ENCODE measurements at places on chromosomes 7 and 10. TPM values are rescaled to one million over a fixed set of nuclear protein-coding genes. Genes with fewer than 3 reads are reported as not detected.

GRCh38 chr10:4652111-4653010 is 173.6 kb upstream of the AKR1E2 start:
- no peak for DNase-seq

Gene SYT15
- 0.05 TPM for polyA plus RNA-seq

GRCh38 chr10:31927884-31928548 is 615 bp downstream of the ARHGAP12 start:
- DNase-seq: peak; percentile 25

Gene VIPR2
- not detected for polyA plus RNA-seq

Gene ZNF32
- polyA plus RNA-seq: 98.8 TPM

- no peak for DNase-seq
These were observed 129.5 kb upstream of the PCGF5 start for GRCh38 chr10:91090761-91091529.

GRCh38 chr10:46019569-46020343 is 10.7 kb downstream of the NCOA4 start:
- DNase-seq: no peak

- DNase-seq: no peak
These were observed 127.1 kb downstream of the KMT2E start for GRCh38 chr7:105141068-105141467.

DNA sequence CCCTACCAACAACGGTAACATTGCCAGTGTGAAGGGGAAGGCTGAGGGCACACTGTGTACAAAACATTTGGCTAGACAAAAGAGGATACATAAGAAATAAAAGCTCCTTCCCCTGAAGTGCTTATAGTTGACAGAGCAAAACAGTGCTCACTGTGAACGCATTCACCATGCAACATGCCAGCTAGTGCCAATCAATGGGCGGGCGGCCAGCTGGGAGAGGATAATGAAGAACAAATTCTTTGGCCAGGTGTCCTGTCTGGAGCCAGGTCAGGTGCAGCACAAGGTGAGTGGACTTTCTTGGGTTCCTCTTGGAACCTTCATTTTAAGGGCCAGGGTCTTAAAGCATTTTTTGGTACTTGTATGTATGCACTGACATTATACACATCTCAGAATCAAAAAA is 106.1 kb downstream of the ICA1 start:
- DNase-seq: no peak

- DNase-seq: no peak
These were observed 328.4 kb upstream of the NFE2L3 start for GRCh38 chr7:25823571-25823970.

DNA sequence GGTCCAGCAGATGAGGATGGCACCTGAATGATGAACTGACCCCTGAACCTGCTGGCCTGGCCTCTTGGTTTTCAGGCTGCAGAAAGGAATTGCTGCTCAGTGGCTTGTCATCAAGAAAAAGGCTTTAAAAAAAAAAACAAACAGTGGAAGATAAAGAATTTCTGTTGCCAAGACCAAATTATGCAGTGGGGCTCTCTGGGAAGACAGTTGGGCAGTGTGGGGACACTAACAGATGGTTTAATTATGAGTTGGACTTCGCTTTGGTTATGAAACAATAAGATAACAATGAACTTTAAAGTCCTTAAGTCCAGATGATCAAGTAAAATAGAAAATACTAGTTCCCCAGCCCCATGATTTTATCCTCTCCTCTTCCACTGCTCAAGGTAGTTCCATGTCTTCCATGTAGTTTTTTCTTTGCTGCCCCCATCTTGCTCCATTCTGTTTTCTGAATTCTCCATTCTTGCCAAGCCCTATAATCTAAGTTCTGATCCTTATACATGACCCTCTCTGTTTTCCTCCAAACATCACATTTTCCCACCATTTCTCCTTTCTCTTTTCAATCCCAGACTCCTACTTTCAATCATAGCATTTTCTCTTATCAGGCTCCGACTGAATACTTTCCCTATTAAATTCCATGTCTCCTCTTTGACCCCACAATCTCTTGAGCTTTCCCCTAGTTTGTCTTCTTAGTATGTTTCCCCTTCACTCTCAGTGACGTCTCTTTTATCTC is 52.6 kb downstream of the ANK3 start:
- no peak for DNase-seq

Gene NFE2L3
- 4.8 TPM for polyA plus RNA-seq

DNA sequence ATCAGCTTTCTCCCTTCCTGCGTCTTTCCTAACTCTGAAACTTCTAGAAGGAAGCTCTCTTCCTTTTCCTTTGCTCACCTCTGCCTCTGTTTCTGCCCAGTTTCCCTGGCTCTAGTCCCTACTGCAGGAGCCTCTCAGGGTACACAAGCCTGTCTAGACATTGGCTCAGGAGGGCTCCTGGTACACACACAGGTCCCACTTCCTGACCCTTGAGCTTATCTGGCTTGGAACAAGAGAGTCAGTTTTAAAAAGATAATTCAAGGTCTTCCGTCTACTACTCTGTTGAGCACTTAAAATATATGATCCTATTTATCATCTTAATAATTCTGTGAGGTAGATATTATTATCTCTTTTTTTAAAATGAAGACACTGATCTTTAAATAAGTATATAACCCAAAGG is 140.7 kb downstream of the RTKN2 start:
- no peak for DNase-seq

DNA sequence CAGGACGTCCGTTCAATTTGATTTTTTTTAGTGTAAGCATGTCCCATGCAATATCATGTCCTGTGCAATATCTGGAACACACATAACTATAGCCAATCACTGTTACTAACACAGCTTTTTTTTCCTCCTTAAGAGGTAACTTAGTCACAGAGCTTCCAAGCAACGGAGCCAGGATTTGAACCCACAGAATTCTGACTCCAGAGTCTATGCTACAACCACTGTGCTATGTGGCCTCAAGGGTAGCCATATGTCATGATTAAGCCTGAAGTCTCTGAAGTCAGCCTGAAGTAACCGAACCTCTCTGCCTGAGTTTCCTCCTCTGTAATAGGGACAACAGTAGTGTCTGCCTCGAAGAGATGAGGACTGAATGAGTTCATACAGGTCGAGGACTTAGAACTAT is 42.2 kb upstream of the TCF7L2 start:
- no peak for DNase-seq

- no peak for DNase-seq
These were observed 3.9 kb upstream of the SPAG6 start for GRCh38 chr10:22341190-22341925.

GRCh38 chr10:71726580-71727104 is 7.1 kb upstream of the C10orf105 start:
- DNase-seq: no peak

Gene RAB19
- polyA plus RNA-seq: 3.3 TPM

Gene ALOX5
- 1.0 TPM for polyA plus RNA-seq

Gene TRIM50
- polyA plus RNA-seq: not detected

Gene TLX1
- not detected for polyA plus RNA-seq

DNA sequence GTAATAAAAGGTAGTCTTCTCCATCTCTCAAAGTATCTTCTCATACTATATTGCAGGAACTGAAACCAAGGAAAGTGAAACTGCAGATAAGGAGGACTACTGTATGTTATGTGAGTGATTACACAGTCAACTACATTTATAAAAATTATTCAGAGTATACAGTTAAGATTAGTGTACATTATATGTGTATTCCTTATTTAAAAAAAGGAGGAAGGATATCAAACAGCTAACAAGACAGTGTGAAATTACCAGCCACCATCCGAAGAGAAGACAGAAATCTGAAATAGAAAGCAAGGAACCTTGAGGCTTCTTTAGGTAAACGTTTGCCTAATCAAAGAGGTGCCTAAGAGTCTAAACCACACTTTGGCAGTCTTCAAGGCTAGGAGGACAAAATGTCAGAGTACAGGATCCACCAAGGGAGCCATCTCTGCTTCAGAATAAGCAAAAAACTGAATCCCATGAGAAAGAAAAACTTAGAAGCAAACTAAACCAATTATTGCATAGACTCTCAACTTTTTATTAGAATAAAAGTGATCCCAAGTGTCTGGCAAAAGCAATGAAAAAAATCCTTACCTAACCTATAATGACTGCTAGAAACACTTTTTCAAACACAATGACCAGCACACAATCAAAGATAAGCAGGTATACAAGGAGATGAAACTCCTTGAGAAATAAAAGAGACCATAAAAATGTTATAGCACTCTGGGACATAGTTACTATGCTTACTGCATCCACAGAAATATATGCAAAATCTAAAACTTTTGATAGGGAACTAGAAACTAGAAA is 6.4 kb downstream of the USP6NL start:
- peak; percentile 10 for DNase-seq

DNA sequence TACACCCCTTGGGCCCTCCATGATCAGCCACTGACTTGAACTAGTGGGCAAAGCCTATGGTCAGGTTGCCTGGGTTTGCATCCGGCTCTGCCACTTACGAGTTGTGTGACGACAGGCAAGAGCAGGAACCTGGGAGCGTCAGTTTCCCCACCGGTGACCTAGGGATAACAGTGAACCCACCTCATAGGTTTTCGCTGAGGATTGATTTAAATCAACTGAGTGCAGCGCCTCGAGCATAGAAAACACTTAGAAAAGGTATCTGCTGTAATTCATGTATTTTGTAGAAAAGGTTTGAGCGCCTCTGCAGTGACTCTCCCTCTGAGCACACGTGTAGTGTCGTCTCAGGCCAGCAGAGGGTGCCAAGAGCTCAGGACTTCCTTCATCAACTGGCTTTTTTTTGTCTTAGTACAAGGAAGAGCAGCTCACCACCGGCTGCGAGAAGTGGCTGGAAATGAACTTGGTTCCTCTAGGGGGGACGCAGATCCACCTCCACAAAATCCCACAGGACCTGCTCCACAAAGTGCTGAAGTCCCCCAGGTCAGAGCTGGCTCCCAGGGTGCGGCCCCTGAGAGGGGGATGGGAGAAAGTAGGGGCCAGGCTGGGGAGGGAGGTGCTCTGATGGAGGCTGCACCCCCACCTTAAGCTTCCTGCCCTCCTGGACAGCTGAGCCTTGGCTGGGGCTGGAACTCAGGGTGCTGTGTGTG is 27.7 kb downstream of the BTBD16 start:
- peak; percentile 53 for DNase-seq

Data from naive thymus-derived CD4-positive, alpha-beta T cell (primary cell).